ENCODE measurements at places on chromosomes 4 and X.

GRCh38 chrX:115602729-115603389, 41.9 kb downstream of the PLS3 start:
- no peak for DNase-seq

DNA sequence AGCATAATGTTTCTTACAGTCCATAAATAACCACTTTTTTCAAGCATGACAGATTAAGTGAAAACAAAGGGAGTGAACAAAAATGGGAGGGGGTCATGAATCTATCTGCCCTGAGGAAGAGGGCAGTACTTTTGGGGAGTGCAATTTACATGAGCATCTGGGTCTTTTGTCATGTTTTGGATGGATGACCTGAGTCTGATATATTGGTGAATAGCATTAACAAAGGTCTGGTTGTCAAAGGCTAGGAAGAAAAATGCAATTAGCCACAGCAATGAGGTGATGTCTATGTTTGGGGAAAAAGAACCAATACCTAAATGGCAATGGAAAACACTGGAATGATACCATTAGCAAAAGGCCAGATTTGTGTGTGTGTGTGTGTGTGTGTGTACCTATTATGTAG, 15.1 kb upstream of the MAD2L1 start:
- no peak for DNase-seq

GRCh38 chr4:73477176-73477575, 4.4 kb upstream of the AFM start:
- DNase-seq = no peak

- peak; percentile 71 for DNase-seq
These were observed 20.5 kb upstream of the DDX3X start for GRCh38 chrX:41313419-41313818.

GRCh38 chr4:56410247-56411062, 23.2 kb upstream of the AASDH start:
- peak; percentile 95 for DNase-seq

DNA sequence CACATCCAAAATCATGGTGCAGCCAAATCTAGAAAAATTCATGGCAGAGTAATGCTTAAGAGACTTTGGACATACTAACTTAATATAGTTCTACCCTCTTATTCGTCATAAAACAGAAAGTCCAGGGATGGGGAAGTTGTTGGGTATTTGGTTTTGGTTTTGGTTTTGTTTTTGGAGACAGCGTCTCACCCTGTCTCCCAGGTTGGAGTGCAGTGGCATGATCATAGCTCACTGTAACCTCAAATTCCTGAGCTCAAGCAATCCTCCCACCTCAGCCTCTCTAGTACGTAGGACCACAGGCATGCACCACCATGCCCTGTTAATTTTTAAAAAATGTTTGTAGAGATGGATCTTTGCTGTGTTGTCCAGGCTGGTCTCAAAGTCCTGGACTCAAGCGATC, 271.8 kb upstream of the TENM3 start:
- peak; percentile 30 for DNase-seq

DNA sequence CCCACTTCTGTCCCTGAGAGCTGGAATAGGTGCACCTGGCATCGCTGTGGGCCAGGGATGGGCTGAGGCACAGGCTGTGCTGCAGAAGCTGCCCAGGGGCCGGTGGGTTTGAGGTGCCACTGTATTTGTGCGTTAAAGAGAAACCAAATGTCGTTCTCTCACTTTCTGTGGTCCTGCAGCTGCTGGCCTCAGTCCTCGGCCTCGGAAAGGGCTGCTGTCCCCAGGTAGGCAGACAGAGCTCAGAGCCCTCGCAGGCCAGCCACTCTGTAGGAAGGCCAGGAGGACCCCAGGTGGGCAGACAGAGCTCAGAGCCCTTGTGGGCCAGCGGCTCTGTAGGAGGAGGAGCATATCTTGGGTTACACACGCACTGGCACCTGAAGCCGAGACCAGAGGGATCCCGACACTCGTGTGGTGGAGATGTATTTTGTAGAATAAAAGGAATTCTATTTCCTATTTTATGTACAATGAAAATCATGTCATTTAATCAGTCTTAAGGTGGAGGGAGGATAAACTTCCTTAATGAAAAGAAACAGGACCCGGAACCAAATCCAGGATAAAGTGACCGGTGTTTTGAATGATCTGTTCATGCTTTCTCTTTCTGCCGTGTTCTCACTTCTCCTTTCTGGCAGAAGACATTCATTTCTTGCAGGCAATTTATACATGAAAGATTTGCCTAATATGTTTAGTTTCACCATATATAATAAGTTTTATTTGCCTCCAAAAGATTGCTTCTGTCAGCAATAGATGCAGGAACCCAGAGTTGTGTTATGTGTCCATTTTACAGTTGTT, 54.4 kb upstream of the HGFAC start:
- no peak for DNase-seq

DNA sequence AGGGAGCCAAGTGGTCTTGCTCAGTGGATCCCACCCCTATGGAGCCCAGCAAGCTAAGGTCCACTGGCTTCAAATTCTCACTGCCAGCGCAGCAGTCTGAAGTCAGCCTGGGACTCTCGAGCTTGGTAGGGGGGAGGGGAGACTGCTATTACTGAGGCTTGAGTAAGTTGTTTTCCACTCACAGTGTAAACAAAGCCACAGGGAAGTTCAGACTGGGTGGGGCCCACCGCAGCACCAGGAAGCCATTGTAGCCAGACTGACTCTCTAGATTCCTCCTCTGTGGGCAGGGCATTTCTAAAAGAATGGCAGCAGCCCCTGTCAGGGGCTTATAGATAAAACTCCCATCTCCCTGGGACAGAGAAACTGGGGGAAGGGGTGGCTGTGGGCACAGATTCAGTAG, 721.0 kb upstream of the NDST4 start:
- no peak for DNase-seq

GRCh38 chr4:10673817-10674369, 10.7 kb downstream of the CLNK start:
- no peak for DNase-seq

GRCh38 chr4:54961357-54961975, 163.9 kb downstream of the KDR start:
- peak; percentile 62 for DNase-seq

DNA sequence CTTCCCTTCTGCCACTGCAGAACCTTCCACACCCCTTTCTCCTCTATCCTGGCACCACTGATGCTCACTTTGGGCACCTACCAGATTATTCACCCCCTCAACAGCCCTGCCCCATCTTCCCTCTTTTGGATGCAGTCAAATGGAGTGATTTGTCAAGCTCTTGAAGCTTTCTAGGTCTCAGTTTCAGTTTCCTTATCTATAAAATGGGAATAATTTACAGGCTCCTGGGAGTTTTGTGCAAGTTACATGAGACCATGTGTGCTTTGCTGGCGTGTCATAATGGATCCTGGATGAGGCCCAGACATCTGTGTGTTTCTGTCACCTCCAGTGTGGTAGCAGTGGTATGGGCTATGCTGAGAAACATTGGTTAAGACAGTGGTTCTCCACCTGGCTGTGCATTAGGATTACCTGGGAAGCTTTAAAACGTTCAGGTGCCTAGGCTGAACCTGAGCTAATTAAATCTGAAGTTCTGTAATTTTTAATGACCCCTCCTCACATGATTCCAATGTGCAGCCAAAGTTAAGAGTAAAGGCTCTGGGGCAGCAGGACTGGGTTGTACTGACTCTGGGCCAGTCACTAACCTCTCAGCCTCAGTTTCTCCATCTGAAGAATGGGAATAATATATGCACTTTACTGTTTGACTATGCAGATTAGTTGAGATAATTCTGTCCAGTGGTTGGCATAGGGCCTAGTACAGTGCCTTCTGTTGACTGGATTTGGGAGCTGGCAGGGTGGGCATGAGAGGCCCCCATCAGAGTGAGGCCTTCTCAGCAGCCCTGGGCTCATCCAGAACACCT, 6.8 kb upstream of the MGST2 start:
- DNase-seq = no peak

GRCh38 chr4:39394706-39395105, 12.0 kb upstream of the KLB start:
- no peak for DNase-seq

GRCh38 chr4:147513091-147513490, 32.2 kb downstream of the EDNRA start:
- DNase-seq = peak; percentile 85

DNA sequence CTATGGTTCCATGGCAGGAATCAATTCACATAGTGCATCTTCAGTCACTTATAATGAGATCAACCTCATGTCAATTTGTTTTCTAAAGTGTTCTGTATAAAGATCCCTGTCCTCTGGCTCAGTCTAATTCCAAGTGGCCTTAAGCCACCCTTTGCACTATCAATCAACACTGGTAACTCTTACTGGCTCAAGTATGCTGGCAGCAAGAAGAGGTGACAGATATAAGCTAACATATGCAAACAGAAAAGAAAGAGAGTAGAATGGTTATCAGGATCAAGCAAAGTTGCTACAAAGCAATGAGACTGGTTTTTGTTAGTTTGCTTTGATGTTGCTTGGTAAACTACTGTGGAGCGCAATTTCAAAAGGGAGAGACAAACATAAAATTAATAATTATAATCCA, 67.0 kb downstream of the AMMECR1 start:
- DNase-seq = no peak

DNA sequence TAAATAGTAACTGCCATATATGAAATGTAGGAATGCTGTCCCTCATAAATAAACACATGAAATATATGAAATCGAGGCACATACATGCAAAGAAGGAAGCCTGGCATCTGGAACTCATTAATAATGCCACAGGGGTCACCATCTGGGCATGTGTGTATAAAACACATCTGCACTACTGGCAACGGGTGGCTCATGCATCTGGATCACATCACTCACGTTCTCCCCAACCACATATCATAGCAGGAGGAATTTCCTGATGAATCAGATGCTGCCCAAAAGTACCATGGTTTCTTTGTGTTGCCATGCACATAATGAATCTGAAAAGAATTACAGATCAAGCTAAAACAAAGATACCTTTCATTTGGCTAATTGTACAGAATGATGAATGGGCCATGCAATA, 28.6 kb downstream of the RNF175 start:
- peak; percentile 81 for DNase-seq

- DNase-seq = no peak
These were observed 127.1 kb downstream of the KLHL13 start for GRCh38 chrX:117989512-117989911.

- peak; percentile 25 for DNase-seq
These were observed 114.0 kb downstream of the BCOR start for GRCh38 chrX:39983715-39984114.

DNA sequence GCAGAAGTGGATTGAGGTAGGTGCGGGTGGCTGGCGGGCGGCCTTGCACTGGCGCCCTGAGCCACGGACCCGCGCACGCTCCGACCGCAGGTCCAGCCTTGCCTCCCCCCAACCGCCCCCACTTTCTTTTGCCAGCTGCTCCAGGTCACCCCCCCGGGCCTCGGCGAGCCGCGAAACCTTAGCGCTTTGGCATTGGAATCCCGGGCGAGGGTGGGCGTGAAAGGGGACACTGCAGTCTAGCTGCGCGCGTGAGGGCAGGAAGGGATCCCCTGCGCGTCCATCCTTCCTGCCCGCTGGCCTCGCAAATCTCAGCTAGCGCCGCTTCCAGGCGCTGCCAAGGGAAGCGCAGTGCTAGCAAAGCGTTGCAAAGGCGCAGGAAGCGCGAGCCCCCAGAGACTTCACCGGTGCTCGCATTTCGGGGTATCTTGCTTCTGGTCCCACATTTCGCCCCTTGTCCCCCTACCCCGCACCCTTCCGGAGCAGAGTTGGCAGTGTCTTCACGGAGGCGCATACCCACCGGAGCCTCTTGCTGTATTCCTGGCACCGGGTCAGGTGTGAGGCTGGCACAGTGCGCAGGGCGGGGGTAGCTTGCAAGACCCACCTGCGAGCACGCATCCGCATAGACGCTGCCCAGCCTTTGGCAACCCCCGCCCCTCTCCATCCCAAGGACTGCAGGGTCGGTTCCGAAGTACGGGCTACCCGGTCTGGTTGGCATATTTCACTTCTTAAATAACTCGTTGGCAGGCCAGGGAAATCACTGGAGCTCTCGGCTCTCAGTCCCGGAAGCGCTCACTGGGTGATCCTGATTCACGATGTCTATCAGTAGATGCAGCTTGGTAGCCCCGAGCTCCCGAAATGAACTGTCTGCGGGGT, 104.4 kb downstream of the UCHL1 start:
- DNase-seq = peak; percentile 34

DNA sequence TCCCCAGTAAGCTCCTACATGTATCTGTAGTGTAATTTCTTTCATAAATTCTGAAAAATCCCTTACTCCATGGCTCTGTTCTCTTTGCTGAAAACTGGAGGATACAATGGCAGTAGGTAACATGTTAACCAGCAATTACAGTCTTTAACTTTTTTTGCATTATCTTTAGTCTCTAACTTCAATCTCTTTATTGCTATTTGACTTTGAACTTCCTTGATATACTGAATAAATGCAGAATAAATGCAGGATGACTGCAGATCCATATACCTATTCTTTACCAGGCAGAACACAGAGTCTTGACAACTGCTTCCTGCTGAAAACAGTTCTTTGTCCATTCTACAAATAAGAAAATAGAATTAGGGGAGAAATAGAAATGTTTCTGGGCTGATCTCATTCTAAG, 101.3 kb downstream of the SLC7A11 start:
- no peak for DNase-seq

GRCh38 chrX:24982306-24982965, 33.3 kb downstream of the ARX start:
- peak; percentile 25 for DNase-seq

- DNase-seq = no peak
These were observed 31.5 kb downstream of the NOP14 start for GRCh38 chr4:2931512-2932301.

GRCh38 chr4:5566991-5567390, 141.4 kb downstream of the EVC2 start:
- DNase-seq = no peak

GRCh38 chrX:48794340-48794910, 7.4 kb upstream of the HDAC6 start:
- DNase-seq = no peak

GRCh38 chrX:119541188-119541587, 24.0 kb downstream of the STEEP1 start:
- DNase-seq = peak; percentile 83

DNA sequence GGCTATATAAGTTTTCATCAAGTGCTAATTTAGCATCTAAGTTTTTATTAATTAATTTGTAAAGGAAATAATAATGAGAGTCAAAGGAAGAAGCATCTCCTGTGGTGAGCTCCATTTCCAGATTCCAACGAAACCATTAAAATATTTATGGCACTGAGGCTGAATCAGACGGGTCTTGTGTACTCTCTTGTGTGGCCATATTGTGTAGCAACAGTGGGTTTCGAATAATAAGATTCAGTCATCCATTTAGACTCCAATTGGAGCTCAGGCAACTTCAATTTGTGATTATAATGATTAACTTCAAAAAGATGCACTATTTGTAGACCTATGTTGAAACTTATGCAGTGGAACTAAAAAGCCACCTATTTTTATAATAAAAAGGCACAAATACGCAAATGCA, 82.4 kb downstream of the SNCA start:
- no peak for DNase-seq

DNA sequence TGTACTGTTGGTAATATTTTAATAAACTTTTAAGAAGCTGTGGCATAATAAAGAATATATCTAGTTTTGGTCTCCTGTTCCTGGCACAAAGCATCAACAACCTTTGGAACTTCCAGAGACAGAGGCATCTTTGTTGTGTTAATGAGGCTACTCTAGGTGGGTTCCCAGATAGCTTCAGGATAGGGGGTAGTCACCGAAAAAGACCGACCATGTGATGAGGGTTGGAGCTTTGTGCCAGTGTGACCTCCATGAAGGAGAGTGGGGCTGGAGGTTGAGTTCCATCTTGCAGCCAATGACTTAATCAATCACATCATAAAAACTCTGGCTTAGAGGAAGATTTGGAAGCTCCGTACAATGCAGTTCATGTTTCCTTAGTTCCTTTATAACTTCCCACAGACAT, 9.9 kb downstream of the PPAT start:
- no peak for DNase-seq

- no peak for DNase-seq
These were observed 186.0 kb downstream of the HHIP start for GRCh38 chr4:144831971-144832370.
